ENCODE measurements at places on chromosomes 6 and 20. TPM values are rescaled to one million over a fixed set of nuclear protein-coding genes. Genes with fewer than 3 reads are reported as not detected.

Gene TRIM31
- not detected for total RNA-seq

- no peak for DNase-seq
These were observed 15.0 kb upstream of the MARCKS start for GRCh38 chr6:113842165-113842564.

Gene PRDM13
- not detected for total RNA-seq

DNA sequence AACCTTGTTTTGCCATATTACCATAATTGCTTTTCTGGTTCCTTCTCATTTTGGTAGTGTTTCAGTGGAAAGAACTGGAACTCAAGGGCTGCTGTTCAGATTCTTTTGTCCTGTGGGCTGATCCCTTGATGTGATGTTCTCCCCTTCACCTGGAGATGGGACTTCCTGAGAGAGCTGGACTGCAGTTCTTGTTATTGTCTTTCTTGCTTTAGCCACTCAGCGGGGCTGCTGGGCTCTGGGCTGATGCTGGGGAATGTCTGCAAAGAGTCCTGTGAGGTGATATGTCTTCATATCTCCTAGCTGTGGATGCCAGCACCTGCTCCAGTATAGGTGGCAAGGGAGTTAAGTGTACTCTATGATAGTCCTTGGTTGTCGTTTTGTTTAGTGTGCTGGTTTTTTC, 79.0 kb downstream of the BCKDHB start:
- no peak for DNase-seq

DNA sequence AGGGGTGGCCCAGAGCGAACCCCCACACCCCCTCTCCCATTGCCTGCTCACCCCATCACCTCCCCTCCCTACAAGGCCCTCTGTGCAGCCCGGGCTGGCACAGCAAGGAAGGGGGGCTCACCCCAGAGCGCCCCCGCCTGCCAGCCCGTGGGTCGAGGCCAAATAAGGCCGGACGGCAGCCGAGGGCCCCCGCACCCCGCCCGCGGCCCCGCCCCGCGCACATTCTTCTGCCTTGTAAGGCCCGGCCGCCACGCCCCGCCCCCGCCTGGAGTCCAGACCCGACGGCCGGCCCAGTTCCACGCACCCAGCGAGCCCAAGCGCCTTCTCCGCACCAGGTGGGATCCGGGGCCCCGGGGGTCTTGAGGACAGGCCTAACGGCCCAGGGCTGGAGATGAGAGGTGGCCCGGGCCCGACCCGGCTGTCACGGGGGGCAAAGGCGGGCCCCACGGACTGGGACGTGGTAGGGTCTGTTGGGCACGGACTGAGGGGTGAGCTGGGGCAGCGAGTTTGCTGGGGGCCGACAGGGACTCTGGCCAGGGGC, at the start of gene MYL9:
TSS of gene MYL9 (plus strand) at position 293 of the 541 bp plus-strand sequence. CDS start 3,366 bp downstream, outside the sequence.
- DNase-seq: no peak

Gene MEI4
- not detected for total RNA-seq

Gene VWA7
- total RNA-seq: 0.74 TPM

- DNase-seq: no peak
These were observed 283.7 kb downstream of the SYNE1 start for GRCh38 chr6:152353440-152353839.

Gene HDGFL1
- total RNA-seq: not detected

- no peak for DNase-seq
These were observed 11.4 kb upstream of the TBX18 start for GRCh38 chr6:84775751-84776150.

Gene CST2
- not detected for total RNA-seq

GRCh38 chr6:17418281-17419188, 25.1 kb downstream of the CAP2 start:
- no peak for DNase-seq

- DNase-seq: no peak
These were observed 32.4 kb upstream of the ADTRP start for GRCh38 chr6:11810854-11811643.

DNA sequence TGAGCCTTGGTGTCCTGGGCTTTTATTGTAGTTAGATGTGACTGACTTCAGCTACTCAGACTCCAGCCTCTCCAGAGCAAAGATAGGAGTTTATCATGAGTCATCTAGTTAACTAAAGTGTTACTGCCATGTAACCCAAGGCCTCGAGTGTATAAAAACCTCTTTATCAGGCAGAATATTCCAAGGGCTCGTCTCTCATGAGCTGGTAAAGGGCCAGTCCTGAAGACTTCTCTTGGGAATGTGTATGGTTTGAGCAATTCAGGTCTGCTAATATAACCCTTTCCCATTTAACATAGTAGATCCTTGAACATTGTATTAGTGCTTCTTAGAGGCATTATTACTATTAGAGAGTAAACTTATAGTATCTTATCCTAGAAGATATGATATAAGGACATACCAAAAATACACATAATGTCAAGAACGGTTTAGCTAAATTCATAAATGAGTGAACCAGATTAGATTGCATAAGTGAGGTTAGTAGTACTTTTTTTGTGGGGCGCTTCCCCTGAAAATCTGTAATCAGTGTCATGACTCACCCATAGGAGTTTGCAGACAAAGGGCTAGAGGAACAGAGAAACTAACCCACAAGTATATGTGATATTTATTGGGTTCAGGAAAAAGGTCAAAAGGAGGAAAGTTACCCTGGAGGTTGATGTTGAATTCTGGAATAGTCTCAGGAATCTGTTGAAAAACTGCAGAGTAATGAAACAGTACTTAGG, 16.0 kb downstream of the DSE start:
- DNase-seq: no peak

DNA sequence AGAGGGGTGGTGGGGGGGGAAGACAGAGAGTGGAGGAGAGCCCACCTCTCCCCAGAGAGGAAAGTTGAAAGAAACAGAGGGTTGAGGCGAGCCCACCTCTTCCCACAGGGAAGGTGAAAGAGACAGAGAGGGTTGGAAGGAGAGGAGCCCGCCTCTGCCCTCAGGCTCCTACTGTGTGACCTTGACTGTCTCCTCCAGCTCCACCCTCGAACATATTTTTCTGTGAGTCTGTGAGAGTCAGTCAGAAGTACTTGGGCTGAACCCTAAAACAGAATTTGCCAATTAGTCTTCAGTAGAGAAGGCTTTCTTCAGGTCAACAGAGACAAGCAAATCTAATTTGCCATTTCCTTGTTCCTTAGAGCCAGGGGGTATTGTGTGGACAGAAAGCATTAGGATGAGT, 153.7 kb upstream of the SNX9 start:
- DNase-seq: no peak

Gene SLC16A10
- total RNA-seq: 5.4 TPM

GRCh38 chr20:5586720-5587119, 163.5 kb upstream of the SHLD1 start:
- no peak for DNase-seq

GRCh38 chr6:127176146-127176545, 57.7 kb downstream of the RSPO3 start:
- no peak for DNase-seq

Gene SCRT2
- total RNA-seq: not detected

DNA sequence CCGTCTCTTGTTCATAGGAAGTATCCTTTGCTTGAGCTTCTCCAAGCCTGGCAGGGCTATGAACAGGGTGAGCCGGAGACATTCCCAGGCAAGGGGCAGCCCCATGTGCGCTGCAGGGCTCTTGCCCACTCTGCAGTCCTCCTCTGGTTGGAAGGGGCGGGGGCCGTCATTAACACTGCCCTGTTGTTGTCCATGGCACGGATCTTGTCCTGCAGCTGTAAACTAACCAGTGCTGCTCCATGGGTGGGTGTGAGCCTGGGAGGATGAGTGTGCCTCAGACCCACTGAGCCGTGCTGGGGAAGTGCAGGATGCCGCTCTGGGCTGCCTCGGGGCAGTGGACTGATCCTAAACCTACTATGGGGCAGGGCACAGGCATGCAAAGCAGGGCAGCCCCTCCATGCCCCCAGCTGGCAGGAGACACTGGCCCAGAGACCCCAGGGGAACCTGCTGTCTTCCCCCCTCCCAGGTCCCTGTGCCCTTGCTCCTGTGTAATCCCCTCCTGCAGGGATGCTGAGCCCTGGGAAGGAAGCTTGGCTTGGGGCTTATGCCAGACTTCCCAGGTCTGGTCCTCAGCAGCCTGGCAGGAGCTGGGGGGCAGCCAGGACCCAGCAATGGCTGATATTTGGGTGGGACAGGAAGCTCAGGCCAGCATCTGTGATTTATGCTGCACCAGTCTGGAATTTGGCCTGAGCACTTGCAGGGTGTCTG, 8.5 kb downstream of the EBF4 start:
- peak; percentile 84 for DNase-seq

DNA sequence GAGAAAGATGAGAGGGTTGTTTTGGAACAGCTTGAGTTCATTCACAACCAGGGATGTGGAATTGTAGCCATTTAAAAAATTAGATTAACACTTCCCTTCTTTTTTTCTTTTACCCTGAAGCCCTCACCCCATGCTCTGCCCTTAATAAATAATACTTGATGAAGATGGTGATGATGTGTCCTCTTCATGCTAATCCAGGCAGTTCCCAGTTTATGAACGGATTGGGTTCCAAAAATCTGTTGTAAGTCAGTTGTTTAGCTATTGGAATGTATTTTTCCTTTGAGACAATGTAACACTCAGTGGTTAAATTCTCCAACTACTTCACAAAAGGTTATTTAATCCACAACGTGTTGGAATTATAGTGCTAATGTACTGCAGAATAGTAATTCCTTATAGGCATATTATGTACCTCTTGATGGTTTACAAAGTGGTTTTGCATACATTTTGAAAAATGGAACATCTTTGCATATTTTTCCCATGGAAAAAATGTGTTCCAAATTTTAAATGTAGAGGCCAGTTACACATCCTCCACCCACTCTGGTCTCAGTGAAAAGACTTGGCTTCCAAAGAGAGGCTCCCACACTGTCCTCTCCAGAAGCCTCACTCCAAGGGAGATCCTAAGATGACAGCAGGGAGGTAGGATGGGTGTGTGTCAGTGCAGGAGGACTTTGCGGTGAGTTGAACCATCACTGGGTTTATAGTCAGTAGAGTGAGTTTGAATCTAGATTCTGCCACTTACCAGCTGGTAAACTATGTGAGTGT, 45.8 kb upstream of the CEP162 start:
- DNase-seq: no peak

Gene TFAP2A
- 19.4 TPM for total RNA-seq

DNA sequence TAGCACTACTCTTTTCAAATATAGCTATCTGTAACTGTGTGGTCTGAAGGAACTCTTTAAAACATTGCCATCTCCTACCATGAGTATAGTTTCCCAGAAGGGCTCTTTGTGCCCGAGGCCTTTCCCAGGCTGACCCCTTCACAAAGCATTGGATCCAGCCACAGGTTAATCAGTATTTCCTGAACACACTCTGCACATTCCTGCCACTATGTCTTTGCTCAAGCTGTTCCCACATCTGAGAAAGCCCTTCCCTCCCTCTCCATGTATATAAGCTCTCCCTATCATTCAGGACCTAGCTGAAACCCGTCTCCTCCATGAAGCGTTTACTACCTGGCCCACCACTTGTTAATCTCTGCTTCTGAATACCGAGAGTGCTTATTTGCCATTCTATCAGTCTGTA, 47.8 kb upstream of the PKHD1 start:
- no peak for DNase-seq

DNA sequence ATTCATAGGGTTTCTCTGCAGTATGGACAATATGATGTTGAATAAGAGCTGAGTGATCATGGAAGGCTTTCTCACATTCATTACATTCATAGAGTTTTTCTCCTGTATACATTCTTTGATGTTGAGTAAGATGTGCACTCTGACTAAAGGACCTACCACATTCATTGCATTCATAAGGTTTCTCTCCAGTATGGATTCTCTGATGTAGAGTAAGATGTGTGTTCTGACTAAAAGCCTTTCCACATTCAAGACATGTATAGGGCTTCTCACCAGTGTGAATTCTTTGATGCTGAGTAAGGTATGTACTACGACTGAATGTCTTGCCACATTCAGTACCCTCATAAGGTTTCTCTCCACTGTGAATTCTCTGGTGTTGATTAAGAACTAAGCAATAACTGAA, 29.3 kb upstream of the ZNF391 start:
- no peak for DNase-seq

GRCh38 chr6:134468633-134469032, 150.7 kb upstream of the SGK1 start:
- DNase-seq: no peak

DNA sequence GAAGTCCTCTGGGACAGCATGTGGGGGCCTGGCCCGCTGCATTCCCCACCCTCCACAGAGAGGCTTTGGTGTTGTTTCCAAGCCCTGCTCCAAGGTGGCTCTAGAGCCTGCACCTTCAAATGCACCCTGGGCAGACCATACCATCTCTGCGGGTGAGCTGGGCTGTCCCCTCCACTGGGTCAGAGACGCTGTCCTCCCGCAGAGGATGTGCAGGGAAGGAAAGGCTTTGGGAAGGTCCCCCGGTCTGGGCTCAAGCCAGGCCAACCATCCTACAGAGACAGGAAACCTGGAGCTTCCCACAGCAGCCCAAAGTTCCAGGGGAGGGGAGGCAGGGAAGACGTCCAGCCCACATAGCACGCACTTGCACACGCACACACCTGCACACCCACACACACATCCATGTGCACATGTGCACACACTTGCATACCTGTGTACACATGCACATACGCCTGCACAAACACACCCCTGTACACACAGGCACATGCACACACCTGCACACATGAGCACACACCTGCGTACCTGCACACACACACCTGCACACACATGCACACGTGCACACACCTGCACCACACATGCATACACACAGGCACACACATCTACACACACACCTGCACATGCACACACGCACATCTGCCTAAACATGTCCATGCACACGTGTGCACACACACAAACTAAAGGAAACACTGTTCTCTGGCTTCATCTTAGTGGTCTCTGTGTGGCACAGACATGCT, 155.4 kb downstream of the ERMARD start:
- DNase-seq: no peak

DNA sequence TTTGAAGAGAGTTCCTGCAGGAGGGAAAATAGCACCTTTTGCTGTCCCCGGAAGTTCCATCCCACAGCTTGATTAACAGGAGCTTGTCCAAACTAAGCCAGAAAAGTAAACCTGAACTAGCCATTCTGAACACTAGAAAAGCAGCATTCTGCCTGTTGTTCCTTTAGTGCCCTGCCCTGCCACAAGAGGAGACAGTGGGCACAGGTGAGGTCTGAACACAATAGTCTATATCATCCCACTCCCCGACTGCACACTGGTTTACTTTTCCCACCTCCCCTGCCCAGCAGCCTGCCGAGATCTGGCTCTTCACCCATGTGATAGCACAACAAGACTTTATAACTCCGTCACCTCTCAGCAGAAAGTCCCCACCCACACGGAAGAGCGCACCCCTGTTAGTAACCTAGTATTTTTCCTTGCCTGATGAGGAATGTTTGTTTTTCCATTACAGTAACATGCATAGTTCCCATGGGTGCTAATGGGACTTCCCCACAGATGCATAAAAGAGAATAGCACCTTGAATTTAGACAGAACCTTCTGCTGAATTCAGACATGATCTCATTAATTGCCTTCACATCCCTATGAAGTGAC, 59.7 kb downstream of the TFAP2A start:
- no peak for DNase-seq

GRCh38 chr6:132865364-132865763, 51.0 kb downstream of the RPS12 start:
- DNase-seq: no peak

DNA sequence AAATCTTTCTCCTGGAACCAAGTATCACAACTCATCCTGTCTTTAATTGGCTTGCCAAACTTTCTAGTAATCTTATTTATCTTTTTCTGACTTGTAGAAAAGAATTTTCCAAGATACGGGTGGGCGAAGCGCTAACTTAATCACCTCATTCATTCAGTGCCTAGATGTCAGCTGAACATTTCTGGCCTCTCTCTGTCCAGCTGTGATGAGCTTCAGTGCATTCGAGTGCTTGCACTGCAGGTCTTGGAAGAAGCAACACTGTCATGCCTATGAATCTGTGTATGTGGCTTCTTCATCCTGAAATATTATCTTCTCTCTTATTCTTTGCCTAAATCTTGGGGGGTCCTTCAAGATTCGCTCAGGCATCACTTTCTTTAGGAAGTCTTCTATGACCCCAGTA, 16.3 kb upstream of the ENPP1 start:
- DNase-seq: no peak

Gene HLA-DRB1
- 25.5 TPM for total RNA-seq
